Fibroblast of the aortic adventitia (primary cell): ENCODE measurements at places on chromosomes 12 and 14.
A peak's percentile ranks its signal among the peaks of the same experiment; 100 is the strongest.

GRCh38 chr12:257521-258321 is 4.9 kb downstream of the SLC6A13 start:
- DNase-seq = no peak

DNA sequence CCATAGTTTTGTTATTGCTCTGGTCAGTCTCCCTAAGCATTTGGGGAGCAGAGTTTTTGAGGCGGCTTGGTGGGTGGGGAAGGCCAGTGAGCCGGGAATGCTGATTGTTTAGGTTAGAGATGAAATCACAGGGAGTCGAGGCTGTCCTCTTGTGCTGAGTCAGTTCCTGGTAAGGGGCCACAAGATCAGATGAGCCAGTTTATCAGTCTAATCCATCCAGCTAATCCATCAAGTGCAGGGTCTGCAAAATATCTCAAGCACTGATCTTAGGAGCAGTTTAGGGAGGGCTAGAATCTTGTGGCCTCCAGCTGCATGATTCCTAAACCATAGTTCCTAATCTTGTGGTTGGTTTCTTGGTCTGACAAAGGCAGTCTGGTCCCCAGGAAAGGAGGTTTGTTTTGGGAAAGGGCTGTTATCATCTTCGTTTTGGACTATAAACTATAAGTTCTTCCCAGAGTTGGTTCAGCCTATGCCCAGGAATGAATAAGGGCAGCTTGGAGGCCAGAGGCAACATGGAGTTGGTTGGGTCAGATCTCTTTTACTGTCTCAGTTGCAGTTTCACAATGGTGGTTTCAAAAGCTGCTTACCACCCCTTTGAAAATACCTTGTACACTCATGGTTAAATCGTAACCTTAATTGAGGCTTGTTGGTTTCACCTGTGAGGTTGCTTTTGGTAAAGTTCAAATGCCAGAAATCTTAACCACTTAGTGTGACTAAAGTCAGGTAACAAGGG is 33.6 kb upstream of the HIGD1C start:
- DNase-seq = peak; percentile 27

DNA sequence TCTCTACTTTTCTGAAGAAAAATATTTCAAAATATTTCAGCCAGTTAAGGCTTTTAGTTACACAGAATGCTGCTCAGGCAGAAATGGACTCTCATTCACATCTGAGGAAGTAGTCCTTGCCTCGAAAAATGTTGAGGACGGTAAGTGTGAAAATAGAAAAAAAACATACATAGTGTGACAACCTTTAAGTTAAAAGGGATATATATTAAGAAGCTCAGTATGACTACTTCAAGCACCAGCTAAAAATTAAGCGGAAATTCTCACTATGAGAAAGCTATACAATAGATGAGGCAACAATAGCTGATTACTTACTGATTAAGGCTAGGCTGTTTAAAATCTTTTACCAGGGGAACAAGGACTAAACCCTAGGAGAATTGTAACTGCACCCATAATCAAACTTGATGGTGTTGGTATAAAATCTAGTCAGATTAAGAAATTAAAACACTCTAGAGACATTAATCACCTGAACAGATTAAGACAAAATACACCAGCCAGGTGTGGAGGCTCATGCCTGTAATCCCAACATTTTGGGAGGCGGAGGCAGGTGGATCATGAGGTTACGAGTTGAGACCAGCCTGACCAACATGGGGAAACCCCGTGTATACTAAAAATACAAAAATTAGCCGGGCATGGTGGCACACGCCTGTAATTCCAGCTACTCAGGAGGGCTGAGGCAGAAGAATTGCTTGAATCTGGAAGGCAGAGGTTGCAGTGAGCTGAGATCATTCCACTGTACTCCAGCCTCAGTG is 53.9 kb downstream of the HNRNPC start:
- no peak for DNase-seq

DNA sequence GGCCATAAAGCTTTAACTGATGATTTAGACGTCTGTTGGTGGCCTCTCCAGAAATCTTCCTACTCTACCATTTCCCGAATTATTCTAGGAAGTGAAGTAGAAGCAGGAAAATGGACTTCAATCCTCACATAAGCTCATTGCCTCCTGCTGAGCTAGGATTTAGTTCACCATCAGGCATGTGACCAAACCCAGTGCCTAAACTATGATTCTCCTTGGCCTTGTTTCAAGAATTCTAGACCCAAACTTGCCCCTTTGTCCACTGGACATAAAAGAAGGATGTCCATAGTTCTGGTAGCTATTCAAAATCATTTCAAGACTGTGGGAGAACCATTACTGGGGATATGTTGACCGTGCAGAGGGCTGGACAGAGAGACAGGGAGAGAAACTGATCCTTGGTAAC is 105.8 kb downstream of the C12orf50 start:
- no peak for DNase-seq

GRCh38 chr12:130538343-130539095 is 177.6 kb downstream of the RIMBP2 start:
- no peak for DNase-seq
